ENCODE measurements at places on chromosomes 1 and 21.

GRCh38 chr1:109396871-109397580 lies 692 bp downstream of the SORT1 start:
- DNase-seq: no peak

DNA sequence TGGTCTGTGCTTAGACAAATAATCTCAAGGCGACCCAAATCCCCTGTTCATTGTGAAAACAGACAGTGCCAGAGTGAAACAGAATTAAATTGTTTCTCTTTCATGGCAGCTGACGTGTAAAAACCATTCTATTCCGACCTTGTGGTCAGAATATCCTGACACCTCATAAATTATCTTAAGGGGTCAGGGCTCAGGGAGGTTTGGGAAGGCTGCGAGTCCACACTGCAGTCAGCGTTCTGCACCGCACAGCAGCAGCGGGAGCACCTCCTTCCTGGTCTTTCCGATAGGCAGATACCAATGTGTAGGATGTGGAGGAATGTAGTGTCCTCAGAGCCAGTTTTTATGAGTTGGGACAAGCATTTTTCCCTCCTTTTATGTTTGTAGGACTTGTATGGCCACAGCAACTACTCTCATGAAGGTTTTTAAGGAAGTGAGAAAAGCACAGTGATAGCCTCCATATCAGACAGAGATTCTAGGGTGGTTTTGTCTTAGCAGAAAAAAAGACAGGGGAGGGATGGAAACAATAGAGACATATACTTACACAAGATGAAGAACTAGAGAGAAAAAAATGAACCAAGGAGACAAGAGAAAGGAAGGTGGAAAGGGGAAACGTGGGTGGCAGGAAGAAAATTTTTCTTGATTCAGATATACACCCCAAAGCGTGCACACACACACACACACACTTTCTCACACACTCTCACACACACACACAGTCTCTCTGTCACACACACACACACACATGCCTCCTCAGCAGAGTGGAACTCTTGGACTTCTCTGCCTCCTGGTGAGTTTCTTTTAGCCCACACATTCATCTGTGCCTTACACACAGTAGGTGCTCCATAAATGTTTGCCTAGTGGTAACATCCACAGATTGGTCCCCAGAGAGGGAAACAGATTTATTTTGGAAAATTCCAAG lies 68.6 kb downstream of the NTMT2 start:
- no peak for DNase-seq

DNA sequence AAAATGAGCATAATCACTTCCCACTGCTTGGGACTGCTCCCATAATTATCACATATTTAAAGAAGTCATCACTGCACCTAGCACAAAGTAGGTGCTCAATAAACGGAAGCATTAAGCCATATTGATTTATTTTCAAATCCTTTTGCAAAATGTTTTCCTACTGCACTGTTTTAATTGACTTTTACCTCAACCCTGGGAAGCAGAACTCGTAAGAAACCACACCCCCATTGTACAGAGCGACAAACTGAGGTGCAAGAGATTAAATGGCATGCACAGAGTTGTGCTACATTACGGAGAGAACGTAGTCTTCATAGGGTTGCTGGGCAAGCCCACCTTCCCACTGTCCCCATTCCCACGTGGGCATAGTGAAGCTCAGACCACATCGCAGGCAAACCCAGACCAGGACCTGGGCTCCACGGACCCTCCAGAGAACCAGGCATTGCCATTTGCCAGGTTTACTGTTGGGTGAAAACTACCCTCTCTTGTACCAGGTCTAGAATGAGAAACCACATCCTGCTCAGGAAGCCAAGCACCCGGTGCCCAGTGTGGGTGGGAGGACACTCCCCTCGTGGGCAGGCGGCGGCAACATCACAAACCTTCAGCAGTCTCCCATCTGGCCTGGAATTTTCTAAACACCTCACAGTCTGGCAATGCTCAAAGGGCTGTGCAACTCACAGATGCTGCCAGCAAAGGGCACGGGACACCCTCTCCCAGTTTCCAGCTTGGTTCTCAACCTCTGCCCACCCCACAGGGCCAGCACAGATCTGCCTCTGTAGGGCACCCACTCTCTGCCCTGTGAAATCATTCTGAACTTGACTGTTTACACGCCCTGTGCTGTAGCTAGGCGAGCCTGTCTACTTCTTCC lies 8.2 kb downstream of the IFFO2 start:
- DNase-seq: peak; percentile 36

- no peak for DNase-seq
Observed at GRCh38 chr1:110515891-110516290, 3.1 kb downstream of the KCNA10 start.

- DNase-seq: no peak
Observed at GRCh38 chr1:66575739-66576138, 41.8 kb downstream of the SGIP1 start.

DNA sequence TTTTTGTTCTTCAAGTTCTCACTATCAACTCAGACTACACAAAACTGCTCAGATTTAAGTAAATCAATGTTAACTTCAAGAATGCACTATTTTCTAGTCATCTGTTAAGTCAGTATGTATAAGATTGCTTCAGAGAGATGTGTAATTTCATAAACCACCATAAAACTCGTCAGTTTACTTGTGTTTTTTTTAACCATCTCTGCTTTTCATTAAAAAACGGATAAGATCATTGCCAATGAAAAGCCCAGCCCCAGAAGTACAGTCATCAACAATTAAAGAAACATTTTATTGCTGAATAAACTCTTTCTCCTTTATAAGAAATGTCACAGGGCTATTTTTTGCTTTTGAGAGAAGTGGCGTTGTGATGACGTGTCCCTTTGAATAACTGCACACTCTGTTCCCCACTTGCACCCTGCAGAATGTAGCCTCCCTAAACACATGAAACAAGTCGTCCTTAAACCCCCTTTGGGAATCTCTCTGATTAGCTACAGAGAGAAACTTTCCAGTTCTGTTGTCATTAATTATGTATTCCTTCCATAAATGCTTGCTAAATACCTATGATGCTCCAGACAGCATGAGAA lies 202.7 kb upstream of the FOXD3 start:
- no peak for DNase-seq

Measured in stimulated activated CD8-positive, alpha-beta memory T cell treated with anti-CD3 and anti-CD28 coated beads, Interleukin-15, amount 100 ng/mL, for 4 hours (primary cell).